ENCODE measurements at places on chromosomes 4 and X. TPM values are rescaled to one million over a fixed set of nuclear protein-coding genes. Genes with fewer than 3 reads are reported as not detected.

DNA sequence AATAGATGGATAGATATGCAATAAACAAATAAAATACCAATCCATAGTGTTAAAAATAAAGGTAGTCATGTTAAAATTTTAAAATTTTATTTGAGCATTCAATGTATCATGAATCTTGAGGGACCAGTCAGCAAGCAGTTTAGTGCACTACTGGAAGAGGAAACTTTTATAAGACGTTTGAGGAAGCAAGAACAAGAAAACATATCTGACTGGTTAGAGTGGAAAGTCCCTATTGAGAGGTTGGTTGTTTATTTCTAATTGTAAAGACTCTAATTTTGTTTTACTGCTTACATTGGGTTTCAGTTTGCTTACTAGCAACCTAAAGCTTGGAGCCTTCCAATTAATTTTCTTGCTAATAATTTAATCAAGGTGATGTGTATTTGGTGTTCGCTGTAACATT is 786.2 kb downstream of the RAB28 start:
- H3K4me3 ChIP-seq, result no peak overlapping the region
- H3K36me3 ChIP-seq, result no peaks in the 10 kb centered on the region
- H3K4me1 ChIP-seq, result no peaks in the 10 kb centered on the region
- H3K27me3 ChIP-seq, result no peaks in the 10 kb centered on the region

GRCh38 chrX:19772822-19773628 is 114.4 kb downstream of the SH3KBP1 start:
- H3K27me3 ChIP-seq, result no peaks in the 10 kb centered on the region
- H3K4me3 ChIP-seq, result no peak overlapping the region
- no peak for DNase-seq

RNF212 gene
- total RNA-seq, result under 0.01 TPM

- no peak for DNase-seq
- H3K4me3 ChIP-seq, result no peak overlapping the region
- no peaks in the 10 kb centered on the region for H3K27me3 ChIP-seq
- no peak overlapping the region for H3K27ac ChIP-seq
Observed at GRCh38 chr4:84051639-84052038, 447.5 kb downstream of the NKX6-1 start.

- no peak for DNase-seq
- no peaks in the 10 kb centered on the region for H3K36me3 ChIP-seq
- no peaks in the 10 kb centered on the region for H3K4me1 ChIP-seq
- H3K27ac ChIP-seq, result no peak overlapping the region
Observed at GRCh38 chrX:104854790-104855340, 288.9 kb downstream of the IL1RAPL2 start.

DNA sequence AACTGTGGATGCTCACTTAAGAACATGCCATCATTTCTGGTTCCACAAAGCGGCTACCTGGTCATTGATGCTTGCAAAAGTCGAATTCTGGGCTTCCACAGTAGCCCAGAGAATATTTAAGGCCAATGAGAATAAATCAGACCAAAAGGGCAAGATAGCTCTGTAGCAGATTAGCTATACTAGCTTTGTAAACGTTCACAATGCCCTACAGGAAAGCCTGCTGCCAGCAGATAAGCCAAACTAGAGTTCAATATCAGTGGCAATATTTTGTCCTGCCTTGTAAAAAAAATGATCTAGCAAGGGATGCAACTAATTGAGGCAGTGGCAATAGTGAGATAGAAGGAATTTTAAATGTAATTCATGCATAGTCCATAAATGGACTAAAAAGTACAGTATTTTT is 387.7 kb upstream of the TEX13C start:
- H3K4me1 ChIP-seq, result no peaks in the 10 kb centered on the region
- no peak overlapping the region for H3K4me3 ChIP-seq
- no peak overlapping the region for H3K27ac ChIP-seq

DNA sequence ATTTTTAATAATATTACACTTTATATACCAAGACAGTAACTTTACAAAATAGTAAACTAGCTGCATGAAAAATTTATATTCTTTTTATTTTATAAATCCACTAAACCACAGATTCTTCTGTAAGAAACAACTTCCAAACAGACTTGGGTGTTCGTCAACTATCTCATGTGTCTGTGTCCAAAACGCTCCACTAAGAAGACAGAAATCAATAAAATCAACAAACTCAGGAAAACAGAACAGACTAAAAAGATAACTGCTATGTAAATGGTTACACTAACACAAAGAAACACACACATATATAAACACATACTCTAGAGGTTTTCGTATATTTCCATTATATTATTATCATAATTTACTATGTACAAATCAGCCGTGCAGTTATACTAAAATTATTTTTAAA is 158.4 kb downstream of the PPP3CA start:
- H3K27me3 ChIP-seq, result no peaks in the 10 kb centered on the region
- no peak for DNase-seq
- no peaks in the 10 kb centered on the region for H3K36me3 ChIP-seq
- H3K27ac ChIP-seq, result no peak overlapping the region
- no peak overlapping the region for H3K4me3 ChIP-seq
- H3K4me1 ChIP-seq, result peaks cover 4% of the 10 kb centered on the region

CYTL1 gene
- 1.4 TPM for total RNA-seq

DNA sequence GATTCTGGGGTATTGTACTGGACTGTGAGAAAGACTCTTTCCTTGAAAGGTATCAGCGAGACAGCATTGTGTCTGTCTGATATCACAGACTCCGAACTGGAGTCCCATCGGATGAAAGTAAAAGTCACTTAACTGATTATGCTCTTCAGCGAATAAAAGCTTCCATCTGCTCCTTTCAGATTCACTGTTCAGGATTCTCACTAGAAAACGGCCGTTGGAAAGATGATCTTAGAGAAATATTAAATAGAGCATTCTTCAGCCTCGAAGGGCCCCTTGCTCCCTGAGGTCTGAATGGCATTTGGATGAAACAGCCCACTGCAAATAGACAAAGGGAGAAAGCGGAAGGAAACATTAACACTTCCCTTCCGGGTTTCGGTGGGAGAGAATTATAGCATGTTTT is 416.2 kb upstream of the PRKX start:
- no peaks in the 10 kb centered on the region for H3K27me3 ChIP-seq
- no peak overlapping the region for H3K4me3 ChIP-seq
- H3K4me1 ChIP-seq, result no peaks in the 10 kb centered on the region
- no peak overlapping the region for H3K27ac ChIP-seq
- DNase-seq, result no peak

GRCh38 chr4:79877511-79877910 is 195.5 kb downstream of the ANTXR2 start:
- no peaks in the 10 kb centered on the region for H3K4me1 ChIP-seq
- H3K4me3 ChIP-seq, result no peak overlapping the region
- H3K36me3 ChIP-seq, result no peaks in the 10 kb centered on the region
- H3K27ac ChIP-seq, result no peak overlapping the region

DNA sequence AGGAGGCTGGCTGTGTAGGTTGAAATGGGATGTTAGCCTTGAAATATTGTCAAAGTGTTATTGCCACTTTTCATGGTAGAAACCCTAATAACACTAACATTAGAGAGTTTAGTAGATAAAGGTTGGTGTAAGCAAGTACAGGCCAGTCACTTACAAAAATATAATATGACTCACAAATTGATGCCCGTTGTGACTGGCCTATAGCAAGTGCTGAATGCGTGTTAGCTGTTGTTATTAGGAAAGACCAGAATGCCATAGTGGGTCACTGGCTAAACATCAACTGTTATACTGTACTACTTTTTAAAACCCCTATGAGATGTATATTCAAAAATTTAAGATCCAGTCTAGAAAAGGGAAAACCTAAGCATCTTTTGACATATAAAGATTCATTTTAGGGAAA is 20.4 kb upstream of the GDPD2 start:
- DNase-seq, result no peak
- H3K4me1 ChIP-seq, result no peaks in the 10 kb centered on the region
- no peaks in the 10 kb centered on the region for H3K27me3 ChIP-seq
- H3K4me3 ChIP-seq, result no peak overlapping the region
- H3K36me3 ChIP-seq, result no peaks in the 10 kb centered on the region
- H3K27ac ChIP-seq, result no peak overlapping the region
